Left ventricle myocardium superior (tissue), 1 donor: ENCODE measurements at places on chromosomes 12 and 14. TPM values are rescaled to one million over a fixed set of nuclear protein-coding genes. Genes with fewer than 3 reads are reported as not detected.

DNA sequence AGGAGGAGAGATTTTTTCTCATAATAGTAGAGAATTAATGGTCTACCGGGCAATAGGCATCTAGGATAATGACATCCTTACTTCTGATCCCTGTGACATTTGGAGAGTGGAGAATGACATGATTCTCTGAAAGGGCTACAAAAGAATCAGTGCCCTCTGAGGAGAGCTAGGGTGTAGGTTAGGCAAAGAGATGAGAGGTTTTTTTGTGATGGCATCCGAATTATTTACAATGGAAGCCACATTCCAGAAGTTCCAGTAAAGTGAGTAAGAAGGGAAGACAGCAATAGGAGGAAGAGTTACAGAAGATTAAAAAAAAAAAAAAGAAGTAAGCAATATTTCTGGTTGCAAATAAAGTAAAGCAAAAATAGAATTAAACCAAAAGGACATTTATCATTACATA, 478.0 kb downstream of the RMST start:
- DNase-seq: no peak

GRCh38 chr12:120158351-120158750, 36.2 kb downstream of the GCN1 start:
- no peak for DNase-seq

- no peak for DNase-seq
Measured at GRCh38 chr12:117085318-117085947, 13.8 kb downstream of the TESC start.

- no peak for DNase-seq
Measured at GRCh38 chr12:113169697-113170096, 15.6 kb downstream of the DDX54 start.

Gene TMEM63C
- total RNA-seq: 1.9 TPM

Gene AQP6
- not detected for total RNA-seq

DNA sequence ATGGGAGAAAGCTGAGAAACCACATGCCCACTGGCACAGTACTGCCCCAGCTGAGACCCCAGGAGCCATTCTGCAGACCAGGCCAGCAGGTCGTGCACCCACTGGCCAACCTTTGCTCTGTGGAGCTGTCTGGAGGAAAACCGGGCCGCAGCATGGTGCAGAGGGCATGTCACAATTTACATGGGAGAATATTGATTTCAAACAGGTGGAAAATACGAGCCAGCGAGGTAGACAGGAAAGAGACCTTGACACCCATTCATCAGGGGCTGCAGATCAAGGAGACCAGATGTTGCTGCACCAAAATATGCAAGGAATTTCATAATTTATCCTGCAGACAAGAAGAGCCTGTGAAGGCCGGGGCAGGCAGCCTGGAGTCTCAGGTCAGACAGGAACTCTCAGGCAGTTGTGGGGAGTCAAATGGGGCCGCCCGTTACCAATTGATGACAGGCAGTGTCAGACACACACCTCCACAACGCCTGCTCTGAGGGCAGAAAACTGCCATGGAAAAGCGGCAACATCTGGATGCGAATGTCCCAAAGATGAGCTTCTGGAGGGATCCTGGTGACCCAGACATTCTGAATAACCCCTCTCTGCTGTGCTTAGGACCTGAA, 74.6 kb upstream of the BCL11B start:
- DNase-seq: no peak

Gene DAO
- total RNA-seq: not detected

Gene RASSF9
- 6.1 TPM for total RNA-seq

- DNase-seq: no peak
Measured at GRCh38 chr12:64583771-64584421, 26.4 kb upstream of the RASSF3 start.

Gene FAIM2
- 8.2 TPM for total RNA-seq

Gene ZFHX2
- 1.0 TPM for total RNA-seq

GRCh38 chr12:94609917-94610443, 40.4 kb downstream of the TMCC3 start:
- DNase-seq: no peak

Gene PTPRR
- 0.55 TPM for total RNA-seq

DNA sequence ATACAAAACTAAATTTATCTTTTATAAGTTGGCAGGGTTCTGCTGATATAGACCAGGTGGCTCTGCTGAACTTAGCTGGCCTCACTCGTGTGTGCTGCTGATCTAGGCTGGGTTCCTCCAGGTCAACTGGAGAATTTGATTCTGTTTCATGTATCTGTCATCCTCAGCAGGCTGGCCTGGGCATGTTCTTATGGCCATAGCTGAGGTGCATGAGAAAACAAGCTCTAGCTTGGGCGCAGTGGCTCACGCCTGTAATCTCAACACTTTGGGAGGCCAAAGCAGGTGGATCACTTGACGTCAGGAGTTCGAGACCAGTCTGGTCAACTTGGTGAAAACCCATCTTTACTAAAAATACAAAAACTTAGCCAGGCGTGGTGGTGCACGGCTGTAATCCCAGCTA, 24.3 kb upstream of the BCL2L14 start:
- DNase-seq: no peak

Gene MYF6
- total RNA-seq: not detected

DNA sequence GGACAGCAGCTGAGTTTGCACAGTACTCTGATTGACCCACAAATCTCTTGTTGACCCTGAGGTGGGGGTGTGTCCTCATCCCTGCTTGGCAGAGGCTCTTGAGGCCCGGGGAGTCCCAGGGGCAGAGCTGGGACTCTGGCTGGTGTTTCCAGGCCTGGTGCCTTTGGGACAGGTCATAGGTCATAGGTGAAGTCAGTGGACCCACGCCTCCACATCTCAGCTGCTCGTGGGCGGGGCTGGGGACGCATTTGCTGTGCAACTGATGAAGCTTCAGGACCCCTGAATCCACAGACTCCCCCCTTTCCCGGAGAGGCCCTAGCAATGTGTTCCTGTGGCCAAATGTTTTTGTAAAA, 408 bp upstream of the CACNA2D4 start:
- DNase-seq: no peak

- no peak for DNase-seq
Measured at GRCh38 chr14:101478096-101478495, 83.2 kb upstream of the DIO3 start.

GRCh38 chr14:48991141-48991540, 595.0 kb downstream of the RPS29 start:
- DNase-seq: no peak

- no peak for DNase-seq
Measured at GRCh38 chr12:55822228-55822627, 4.4 kb downstream of the ORMDL2 start.
